ENCODE measurements at places on chromosomes 7 and 10. TPM values are rescaled to one million over a fixed set of nuclear protein-coding genes. Genes with fewer than 3 reads are reported as not detected.

Gene FAM237B
- total RNA-seq, result not detected

Gene ADCY1
- 7.4 TPM for total RNA-seq

Gene HOXA3
- 0.68 TPM for total RNA-seq

DNA sequence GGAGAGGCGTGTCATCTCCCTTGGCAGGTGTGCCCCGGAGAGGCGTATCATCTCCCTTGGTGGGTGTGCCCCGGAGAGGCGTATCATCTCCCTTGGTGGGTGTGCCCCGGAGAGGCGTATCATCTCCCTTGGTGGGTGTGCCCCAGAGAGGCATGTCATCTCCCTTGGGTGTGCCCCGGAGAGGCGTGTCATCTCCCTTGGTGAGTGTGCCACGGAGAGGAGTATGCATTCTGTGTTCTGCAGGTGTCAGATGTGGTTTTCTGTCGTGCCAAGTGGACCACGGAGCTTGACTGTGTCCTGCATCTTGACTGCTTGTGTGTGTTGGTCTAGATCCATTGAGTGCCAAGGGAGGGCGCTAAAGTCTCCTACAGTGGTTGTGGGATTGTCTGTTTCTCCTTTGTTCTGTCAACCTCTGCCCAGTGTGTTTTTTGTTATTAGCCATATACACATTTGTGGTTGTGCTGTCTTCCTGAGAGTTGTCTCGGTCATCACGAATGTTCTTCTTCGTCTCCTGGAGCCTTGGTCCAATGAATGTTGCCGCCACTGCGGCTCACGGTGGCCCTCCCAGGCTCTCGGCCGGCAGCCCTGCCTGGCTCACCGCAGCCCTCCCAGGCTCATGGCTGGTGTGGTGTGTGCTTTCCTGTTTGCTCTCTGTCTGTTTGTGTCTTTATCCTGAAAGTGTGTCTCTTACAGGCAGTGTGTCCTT, 96.8 kb downstream of the INPP5A start:
- DNase-seq, result peak; percentile 15

Gene LFNG
- total RNA-seq, result 9.2 TPM

DNA sequence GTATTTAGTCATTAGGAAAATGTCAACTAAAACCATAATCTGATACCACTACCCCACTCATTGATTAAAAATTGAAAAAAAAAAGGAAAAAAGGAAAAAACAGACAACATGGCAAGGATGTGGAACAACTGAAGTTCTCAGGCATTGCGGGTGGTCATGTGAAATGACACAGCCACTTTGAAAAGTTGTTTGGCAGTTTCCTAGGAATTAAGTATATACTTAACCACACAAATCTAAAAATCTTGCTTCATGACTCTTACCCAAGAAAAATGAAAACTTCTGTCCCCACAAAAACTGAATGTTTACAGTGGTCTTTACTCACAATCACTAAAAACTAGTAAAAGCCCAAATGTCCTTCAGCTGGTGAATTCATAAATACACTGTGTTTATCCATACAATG, 254.5 kb downstream of the AHR start:
- no peak for DNase-seq

DNA sequence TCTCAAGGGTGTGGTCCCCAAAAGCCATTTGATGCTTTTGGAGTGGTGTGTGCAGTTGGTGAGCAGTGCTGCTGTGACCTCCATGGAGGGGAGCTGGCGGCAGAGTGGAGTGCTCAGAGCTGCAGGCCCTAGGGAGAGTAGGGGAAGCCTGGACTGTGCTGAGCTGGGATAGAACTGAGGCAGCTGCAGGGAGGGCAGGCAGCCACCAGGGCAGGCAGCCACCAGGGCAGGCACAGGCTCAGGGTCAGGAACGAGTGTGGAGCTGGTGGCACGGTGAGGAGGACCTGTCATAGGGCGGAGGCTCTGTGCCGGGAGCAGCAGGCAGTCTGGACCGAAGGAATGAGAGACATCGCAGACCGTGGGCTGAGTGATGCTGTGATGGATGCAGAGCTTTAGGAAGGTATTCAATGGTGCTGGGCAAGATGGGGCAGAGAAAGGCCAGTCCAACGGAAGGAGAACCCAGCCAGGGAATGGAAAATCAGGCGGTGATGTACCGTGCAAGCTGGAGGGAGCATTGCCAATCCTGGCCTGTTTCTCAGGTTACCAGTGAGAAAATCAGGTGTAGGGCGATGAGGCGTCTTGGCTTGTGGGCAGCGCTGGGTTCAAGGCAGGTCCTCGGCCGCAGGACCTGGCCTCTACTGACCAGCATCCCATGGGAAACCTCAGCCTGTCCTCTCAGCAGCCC, 152.6 kb downstream of the CAMK1D start:
- no peak for DNase-seq

Gene PLEKHA1
- 37.8 TPM for total RNA-seq

DNA sequence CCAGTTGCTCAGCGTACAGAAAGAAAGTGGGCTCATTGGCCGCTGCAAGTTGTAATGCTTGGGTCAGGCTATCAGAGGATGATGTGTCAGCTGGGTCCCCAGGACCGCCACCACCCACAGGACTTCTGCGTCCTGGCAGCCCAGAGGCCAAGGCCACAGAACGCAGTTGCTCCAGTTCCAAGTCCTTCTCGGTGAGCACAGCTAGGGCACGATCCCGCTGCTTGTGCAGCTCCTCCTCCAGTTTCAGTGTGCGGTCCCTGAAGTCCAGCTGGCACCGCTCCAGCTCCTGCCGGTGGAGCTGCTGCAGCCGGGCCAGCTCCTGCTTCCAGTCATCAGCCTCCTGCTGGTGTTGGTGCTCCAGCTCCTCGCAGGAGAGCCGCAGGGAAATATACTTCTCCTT, 3.0 kb downstream of the GCC1 start:
- DNase-seq, result peak; percentile 72

Gene PNLIPRP3
- not detected for total RNA-seq
